ENCODE measurements at places on chromosomes 5 and 9.

GRCh38 chr9:80928697-80929096, 760.6 kb downstream of the TLE1 start:
- no peaks in the 10 kb centered on the region for H3K27me3 ChIP-seq
- no peaks in the 10 kb centered on the region for H3K36me3 ChIP-seq
- H3K27ac ChIP-seq, result no peak overlapping the region
- DNase-seq, result no peak

- H3K27me3 ChIP-seq, result no peaks in the 10 kb centered on the region
- H3K4me3 ChIP-seq, result no peak overlapping the region
- DNase-seq, result no peak
- no peaks in the 10 kb centered on the region for H3K36me3 ChIP-seq
Measured at GRCh38 chr5:58872670-58873273, 289.9 kb downstream of the RAB3C start.

DNA sequence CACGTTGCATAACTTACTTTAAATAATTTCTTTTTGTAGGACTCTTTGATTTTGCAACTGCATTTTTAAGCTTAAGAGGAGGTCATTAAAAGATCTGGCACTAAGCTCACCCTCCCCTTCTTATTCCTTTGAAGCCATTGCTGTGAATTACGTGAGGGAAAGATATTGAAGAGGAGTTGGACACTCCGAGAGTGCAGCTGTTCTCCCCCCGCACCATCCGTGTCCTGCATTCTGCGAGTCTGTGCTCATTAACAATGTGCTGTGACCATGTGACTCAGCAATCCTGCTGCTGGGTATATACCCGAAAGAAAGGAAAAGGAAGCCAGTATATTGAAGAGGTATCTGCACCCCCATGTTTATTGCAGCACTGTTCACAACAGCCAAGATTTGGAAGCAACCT, 40.0 kb downstream of the NXNL2 start:
- H3K4me3 ChIP-seq, result no peak overlapping the region
- no peaks in the 10 kb centered on the region for H3K27me3 ChIP-seq
- no peak for DNase-seq

- no peaks in the 10 kb centered on the region for H3K36me3 ChIP-seq
- no peak for DNase-seq
- peaks cover 3% of the 10 kb centered on the region for H3K4me1 ChIP-seq
Measured at GRCh38 chr9:34579104-34579807, 10.3 kb downstream of the CNTFR start.

DNA sequence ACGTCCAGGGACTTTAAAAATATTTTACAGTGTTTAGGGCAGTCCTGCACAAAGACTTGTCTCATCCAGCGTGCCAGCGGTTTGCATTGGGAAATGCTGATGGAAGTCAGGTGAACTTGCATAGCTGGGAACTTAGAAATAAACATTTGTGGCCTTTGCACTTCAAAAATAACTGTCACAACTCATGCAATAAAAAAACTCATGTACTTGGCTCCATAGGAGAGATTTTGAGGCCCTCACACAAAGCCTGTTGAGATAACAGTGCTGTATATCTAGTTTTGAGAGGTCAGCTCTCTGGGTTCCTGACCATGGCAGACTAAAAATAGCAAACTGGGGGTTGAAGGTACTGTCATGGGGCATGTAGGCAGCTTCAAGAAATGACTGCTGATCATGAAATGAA, 5.5 kb downstream of the COMMD10 start:
- H3K27me3 ChIP-seq, result no peaks in the 10 kb centered on the region
- H3K4me3 ChIP-seq, result no peak overlapping the region
- peaks cover 7% of the 10 kb centered on the region for H3K4me1 ChIP-seq
- no peak for DNase-seq
- H3K36me3 ChIP-seq, result peaks cover 13% of the 10 kb centered on the region

DNA sequence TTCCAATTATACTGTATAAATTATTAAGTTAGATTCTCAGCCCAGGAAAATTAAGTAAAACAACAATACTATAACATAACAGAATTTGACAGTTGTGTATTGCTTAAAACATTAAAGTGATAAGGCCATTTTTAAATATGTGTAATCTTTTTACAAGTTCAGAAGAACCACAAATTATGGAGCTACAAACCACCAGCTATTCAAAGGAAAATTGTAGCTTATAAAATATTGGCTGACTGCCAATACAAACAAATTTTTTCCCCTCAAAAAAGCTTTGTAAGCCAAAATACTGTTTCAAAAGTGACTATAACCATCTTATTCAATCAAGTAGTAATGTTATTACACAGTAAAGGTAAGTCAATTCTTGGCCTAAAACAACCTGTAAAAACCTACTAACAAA, 21.9 kb downstream of the STRBP start:
- no peak overlapping the region for H3K27ac ChIP-seq
- H3K27me3 ChIP-seq, result no peaks in the 10 kb centered on the region
- DNase-seq, result no peak
- H3K36me3 ChIP-seq, result no peaks in the 10 kb centered on the region

GRCh38 chr9:20997503-20998076, 33.9 kb downstream of the HACD4 start:
- H3K36me3 ChIP-seq, result no peaks in the 10 kb centered on the region
- H3K4me1 ChIP-seq, result no peaks in the 10 kb centered on the region
- no peak overlapping the region for H3K27ac ChIP-seq
- no peak for DNase-seq

Data from colonic mucosa (tissue), 4 donors.